ENCODE measurements at places on chromosomes 3 and 15.
A peak's percentile ranks its signal among the peaks of the same experiment; 100 is the strongest.

GRCh38 chr3:25151281-25151902, 276.7 kb upstream of the RARB start:
- DNase-seq, result no peak

DNA sequence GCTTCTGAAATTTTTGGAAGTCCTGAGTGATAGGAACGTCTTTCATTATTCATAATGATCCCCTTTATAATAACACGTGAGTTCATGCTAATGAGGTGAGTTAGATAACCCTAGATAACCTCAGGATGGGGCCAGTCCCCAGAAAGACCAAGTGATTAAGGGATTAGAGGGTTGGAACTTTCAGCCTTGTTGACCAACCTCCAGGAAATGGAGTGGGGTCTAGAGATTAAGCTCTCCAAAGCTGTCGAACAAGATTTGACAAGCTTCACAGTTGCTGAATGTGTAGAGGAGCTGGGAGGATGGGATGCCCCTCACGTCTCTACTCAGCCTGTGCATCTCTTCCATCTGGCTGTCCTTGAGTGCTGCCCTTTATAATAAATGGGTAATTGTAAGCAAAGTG, 107.1 kb downstream of the ZMAT3 start:
- DNase-seq, result no peak

GRCh38 chr3:180433152-180433551, 168.8 kb upstream of the TTC14 start:
- no peak for DNase-seq

DNA sequence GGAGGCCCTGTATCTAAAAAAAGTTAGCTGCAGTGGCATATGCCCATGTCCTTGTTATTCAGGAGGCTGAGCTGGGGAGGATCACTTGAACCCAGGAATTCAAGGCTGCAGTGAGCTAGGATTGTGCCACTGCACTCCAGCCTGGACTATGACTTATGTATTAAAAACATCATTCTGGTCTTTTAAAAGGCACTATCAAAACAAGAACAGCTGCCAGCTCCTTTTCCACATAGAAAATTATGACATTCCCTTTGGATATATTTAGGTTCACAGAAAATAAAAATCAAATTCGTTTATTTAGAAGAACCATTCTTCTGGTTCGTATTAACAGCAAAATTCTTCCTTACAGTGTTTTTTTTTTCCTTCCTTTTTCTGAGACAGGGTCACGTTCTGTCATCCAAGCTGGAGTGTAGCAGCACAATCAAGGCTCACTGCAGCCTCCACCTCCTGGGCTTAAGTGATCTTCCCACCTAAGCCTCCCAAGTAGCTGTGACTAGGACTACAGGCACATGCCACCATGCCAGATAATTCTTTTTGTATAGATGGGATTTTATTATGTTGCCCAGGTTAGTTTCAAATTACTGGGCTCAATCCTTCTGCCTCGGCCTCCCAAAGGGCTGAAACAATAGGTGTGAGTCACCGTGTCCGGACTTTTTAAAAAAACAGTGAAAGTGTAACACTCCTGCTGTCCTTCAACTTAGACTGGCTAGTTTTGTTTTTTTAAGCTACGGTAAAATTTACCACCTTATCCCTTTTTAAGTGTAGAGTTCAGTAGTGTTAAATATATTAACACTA, 13.9 kb downstream of the ICE2 start:
- DNase-seq, result no peak

DNA sequence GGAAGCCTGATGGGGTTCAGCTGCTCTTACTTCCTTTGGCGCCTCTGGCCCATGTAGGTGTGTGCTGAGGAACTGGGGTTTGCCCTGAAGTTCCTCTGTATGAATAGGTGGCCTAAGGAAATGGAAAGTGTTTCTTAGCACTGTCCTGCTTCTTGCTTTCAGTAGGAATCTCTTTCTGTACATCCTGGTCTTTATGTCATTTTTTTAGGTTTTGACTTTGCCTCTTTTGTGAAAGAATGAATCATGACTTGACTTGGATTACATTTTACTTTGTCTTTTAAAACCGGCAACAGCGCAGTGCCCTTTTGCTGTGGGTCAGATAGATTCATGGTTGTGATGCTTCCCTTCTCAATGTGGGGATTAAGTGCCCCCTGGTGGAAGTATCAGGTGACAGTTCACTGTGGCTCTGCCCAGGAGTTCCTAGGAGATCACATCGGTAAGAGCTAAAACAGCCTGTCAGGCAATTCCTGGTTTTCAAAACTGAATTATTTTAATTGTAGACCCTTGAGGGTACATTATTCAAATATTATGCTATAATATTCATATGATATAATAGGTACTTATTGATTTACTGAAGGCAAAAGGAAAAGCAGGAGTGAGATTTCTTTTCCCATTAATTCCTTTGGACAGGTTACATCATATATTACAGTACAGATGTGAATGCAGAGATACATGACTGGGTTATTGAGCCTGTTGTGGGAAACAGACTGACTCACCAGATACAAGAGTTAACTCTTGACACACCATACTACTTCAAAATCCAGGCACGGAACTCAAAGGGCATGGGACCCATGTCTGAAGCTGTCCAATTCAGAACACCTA, 95.4 kb downstream of the HCN4 start:
- DNase-seq, result peak; percentile 45

GRCh38 chr3:154121701-154122551, 736 bp downstream of the ARHGEF26 start:
- DNase-seq, result no peak

DNA sequence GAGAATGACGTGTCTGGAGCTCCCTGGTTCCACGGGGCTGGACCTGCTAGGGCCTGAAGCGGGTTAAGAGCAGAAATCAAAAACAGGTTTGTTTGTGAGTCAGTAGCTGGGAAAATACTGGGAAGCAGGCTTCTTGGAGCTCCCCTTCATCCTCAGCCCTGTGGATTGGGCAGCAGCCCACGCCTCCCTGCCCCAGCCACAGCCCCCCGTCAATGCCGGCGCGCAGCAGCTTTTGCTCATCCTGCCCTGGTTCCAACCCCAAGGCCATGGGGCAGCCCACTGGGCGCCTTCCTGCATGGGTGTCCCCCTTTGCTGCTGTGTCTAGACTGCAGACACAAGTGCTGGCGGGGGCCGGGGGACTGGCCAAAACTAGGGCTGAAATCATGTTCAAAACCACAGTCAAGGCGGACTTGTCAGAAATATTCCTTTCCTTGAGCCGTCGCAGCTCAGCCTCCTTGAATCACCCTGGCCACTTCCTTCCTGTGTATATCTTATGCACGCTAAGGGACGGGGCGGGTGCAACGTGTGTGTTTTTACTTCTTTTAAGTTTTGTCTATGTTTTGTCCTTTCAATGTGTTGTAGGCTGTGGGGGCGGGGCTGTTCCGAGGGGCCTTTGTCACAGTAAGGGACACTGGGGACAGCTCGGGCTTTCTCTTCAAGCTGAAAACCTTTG, 108.1 kb downstream of the KLF13 start:
- no peak for DNase-seq

- DNase-seq, result no peak
Observed at GRCh38 chr15:89904519-89904918, 8.2 kb downstream of the ARPIN start.

DNA sequence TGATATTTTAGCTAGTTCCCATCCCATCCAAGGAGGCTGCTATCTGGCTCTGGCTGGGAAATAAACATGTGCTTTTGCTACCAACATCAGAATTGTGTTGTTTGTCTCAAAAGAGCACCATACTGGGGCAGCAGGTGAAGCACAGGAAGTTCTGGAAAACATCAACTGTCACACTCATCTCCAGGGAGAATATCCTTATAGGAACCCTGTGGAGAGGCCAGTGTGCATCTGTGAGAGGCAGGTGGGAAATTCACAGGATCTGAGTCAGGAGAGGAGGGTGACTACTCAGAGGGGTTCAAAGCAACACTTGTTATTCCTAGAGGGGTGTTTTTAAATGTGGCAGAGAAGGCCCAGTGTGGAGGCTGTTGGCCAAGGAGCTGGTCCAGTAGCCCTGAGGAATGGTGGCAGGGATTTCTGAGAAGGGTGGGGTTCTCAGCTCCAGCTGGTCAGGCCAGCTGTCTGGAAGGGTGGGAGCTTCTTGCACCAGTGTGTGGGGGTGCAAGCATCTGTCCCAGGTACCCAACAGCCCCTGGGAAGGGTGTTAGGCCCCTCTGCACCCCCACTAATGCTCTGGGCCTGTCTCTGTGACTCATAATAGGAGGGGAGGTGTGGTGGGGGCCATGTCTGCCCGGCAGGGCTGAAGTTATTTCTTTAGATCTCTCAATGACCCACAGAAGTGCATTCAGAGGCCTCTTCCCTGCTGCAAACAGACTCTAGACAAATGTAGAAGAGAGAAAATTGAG, 28.7 kb downstream of the RPSA start:
- no peak for DNase-seq

- DNase-seq, result no peak
Observed at GRCh38 chr3:40055956-40056355, 246.5 kb downstream of the MYRIP start.

GRCh38 chr3:114365909-114366308, 72.1 kb downstream of the TIGIT start:
- DNase-seq, result no peak

- DNase-seq, result no peak
Observed at GRCh38 chr3:99624496-99625236, 13.7 kb upstream of the COL8A1 start.

GRCh38 chr3:64220161-64220914, 4.9 kb downstream of the PRICKLE2 start:
- DNase-seq, result no peak

DNA sequence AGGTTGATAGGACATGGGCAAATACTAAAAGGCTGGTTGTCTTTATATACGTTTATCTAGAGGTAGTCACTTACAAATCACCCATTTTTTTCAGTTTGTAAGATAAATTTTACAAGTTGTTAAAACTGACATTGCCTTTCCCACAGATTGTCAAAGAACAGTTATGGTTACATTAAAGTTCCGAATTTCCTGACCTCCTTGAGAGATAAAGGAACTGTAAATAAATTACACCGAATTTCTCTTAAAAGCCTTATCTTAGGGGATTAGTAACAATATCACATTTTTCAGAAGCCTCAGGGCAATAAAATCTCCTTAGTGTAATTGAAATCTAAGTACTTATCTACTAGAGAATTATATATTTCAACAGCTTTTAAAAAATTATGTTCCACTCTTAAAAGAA, 49.5 kb downstream of the ZPLD1 start:
- no peak for DNase-seq

GRCh38 chr3:106642161-106642560, 735.1 kb upstream of the CCDC54 start:
- no peak for DNase-seq

DNA sequence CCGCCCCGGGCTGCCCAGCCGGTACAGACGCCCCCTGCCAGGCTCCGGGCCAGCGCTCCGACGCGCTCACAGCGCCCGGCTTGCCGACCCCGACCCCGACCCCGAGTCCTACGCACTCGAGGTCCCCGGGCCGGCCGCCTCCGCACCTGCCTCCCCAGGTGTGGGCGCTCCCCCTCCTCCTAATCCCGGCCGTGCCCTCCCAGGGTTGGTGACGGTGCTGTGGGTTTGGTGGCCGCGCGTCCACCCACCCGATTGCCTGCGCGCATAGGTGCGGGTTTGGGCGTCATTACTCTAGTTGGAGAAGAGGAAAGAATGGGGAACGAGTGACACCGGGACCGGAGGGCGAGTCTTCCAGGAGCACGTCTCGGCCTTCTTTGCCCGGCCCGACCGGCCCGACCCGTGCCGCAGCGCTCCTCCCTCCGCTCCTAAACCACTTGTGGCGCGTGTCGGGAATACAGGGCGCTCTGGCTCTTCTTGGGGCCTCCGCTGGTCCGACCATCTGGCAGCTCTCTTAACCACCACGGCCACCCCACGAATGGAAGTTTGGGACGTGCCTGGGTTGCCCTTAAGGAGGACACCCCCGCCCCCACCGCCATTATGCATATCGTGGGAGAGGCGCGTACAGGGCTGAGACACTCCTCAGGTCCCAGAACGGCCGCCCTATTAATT, 810 bp upstream of the THRB start:
- DNase-seq, result no peak

DNA sequence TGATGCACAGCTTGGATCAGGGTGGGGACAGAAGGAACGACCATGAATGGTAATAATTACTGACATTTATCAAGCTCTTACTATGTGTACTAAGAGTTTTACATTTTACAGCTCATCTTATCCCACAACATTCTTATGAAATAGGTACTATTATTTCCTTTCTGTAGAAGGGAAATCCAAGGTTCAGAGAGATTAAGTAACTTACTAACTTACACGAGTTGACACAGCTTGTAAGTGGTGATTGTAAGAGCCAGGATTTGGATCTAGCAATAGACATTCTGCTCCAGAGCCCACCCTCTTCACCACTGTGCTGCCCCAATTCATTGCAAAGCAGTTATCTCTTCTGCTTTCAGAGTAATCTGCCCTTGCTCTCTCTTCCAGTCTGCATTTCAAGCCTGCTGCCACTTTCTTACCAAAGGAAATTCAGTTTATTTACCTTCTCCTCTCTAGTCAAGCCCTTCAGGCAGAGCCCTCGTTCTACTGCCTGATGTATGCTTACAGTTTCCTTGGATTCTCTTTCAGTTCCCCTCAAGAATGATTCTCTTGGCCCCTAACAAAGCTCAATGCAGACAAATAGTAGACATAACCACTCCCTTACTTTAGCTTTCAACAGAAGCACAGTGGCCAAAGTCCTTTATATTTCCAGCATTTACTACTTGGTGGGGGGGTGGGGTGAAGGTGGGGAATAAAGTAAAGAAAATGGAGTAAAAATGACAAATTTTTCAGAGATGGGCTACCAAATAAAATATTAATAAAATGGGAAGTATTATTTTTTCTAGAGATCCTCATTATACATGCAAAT, 65.8 kb downstream of the ATP8B4 start:
- no peak for DNase-seq

GRCh38 chr3:69855436-69856162, 116.3 kb downstream of the MITF start:
- no peak for DNase-seq

GRCh38 chr15:85587707-85588411, 206.9 kb downstream of the KLHL25 start:
- no peak for DNase-seq

- DNase-seq, result no peak
Observed at GRCh38 chr15:28246605-28247004, 75.4 kb downstream of the HERC2 start.

DNA sequence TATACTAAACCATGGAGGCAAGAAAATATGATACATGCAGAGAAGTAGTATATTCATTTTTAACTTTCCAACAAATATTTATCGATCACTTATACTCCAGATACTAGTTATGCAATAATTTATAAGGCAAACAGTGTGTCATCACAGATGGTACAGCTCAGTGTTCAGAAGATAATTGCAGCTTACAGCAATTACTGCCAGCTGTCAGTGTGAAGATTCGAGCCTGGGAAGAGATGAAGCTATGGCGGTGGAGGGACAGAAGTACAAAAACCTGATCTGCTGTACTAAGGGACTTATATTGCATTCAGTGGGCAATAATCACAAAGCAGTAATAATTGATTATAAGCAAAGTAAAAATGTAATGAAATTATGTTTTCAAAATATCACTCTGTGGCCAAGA, 170.6 kb upstream of the EPHA3 start:
- no peak for DNase-seq

DNA sequence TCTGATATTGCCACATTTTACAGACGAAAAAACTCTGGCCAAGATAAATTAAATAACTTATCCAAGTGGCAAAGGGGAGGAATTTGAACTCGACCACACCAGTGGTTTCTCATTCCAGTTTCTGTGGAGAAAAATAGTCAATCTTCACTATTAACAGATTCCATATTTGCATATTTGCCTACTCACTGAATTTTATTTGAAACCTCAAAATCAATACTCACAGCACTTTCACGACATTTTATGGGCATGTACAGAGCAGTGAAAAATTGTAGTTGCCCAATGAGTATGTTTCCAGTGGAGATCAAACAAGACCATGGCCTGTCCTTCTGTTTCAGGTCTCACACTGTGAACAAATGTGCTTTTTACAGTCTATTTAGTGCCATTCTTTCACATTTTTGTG, 374.3 kb downstream of the MAGI1 start:
- DNase-seq, result no peak

All from iPS DF 6.9 (cell line).